ENCODE measurements at places on chromosomes 3 and 15.
A peak's percentile ranks its signal among the peaks of the same experiment; 100 is the strongest.

DNA sequence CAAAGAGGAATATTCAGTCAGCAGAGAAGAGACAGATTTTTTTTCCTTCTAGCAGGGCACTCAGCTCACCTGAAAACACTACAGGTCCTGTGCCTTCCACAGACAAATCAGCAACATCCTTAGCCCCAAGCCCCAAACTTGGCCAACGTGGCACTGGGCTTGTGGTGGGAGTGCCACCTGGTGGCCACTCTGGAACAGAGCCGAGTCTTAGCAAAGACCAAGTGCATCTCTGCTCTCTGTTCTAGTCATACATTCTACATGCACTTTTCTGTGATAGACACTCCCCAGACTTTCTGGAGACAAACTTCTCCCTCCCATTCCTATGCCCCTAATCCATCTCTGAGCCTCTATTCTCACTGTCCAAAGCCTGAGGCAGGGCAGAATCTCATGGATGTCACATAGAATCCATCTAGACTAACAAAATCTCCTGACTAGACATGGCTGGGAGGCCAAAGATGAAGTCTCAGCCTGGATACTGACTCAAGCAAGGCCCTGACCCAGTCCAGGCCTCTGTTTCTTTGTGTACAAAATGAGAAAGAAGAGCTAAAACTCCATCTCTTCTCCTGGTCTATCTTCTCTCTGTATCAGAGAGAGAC is 5.1 kb upstream of the SEMA7A start:
- peak; percentile 14 for DNase-seq

DNA sequence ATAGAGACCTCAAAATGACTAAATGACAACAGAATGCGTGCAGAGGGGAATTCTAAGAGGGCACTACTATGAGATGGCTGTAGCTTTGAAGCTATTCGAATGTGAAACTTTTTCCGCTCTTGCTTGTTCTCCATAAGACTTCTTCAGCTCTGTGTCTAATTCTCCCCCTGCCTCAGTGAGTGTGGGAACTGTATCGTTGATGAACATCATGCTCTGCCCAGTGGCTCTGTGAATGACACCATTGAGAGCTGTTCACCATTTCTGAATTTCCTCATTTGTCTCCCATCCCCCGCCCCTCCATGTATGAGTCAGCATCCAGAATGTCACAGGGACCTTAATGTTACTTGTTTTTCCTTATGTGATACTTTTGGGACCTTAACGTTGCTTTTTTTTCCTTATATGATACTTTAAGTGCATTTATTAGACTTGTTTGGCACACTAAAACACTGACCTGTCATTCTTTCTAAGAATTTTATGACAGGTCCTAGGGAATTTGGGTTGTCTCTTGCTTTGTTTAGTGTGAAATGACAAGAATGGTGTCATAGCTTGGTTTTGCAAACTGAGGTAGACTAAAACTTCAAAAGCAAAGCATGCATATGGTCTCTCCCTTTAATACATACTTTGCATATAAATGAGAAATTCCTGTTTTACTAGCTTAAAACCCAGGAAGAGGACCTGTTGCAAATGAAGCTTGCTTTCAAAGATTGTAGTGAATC is 99.6 kb downstream of the FNDC3B start:
- DNase-seq = peak; percentile 14

- no peak for DNase-seq
These were observed 49.5 kb downstream of the CYP11A1 start for GRCh38 chr15:74317820-74318375.

- DNase-seq = no peak
These were observed 725 bp upstream of the SCAMP2 start for GRCh38 chr15:74873756-74874424.

- no peak for DNase-seq
These were observed 15.9 kb downstream of the IVD start for GRCh38 chr15:40421246-40422157.

DNA sequence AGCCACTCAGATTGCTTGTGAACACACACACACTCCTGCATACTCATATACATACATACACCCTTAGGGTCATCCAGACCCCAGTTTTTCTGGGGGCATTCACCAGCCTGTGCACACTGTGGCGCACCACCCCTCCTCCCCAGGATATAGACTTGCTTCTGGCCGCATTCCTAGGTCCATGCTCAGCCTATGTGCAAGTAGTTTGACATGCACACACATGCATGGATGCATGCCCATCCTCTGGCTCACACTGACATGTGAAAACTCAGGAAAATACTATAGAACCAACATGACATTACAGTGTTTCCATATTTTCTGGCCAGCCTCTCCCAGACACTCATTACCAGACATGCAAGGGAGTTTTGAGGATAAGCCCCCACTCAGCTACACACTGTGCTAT is 79.3 kb upstream of the POLG start:
- no peak for DNase-seq

DNA sequence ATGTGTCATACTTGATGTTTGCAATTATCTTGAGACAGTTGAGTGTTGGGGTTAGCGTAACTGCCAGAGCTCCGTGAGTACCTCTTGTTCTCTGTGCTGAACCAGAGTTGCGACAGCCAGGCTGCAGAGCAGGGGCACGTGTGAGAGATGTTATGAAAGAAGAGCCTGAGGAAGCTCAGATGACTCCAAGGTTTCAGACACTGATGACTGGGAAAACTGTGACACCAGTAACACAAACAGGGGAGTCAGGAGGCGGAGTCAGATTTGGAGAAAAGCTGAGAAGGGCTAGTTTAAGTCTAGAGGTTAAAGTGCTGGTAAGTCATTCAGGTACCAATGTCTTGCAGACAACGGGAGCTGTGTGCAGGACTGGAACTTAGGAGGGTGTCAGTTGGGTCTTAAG is 45.0 kb downstream of the BLM start:
- no peak for DNase-seq

DNA sequence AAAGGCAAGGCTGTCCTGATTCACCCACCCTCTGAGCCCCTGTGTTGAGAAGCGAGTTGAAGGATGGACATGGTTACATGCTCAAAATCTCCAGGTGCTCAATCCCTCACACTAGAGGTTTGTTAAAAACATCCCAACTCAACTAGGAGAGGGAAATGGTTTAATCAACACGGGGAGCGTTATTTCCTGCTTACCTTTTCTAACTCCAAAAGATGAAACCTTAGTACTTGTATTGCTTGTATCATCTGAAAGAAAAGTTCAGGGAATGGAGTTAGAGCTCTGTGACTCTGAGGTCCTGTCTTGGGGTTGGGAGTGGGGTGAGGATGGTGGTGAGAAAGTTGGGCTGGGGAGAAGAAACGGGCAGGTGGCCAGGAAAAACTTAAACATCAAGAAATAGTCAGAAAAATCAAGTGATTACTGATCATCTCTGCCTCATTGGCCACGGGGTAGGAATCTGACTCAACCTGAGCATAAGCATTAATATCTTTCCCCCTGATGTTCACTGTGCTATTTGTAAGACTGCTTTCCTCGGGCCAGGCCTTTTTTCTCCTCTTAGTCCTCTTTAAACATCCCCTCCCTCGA is 5.9 kb downstream of the MEIS2 start:
- DNase-seq = no peak

GRCh38 chr15:56471440-56472069 is 6.6 kb upstream of the MNS1 start:
- DNase-seq = no peak

- DNase-seq = no peak
These were observed 1.4 kb downstream of the FYTTD1 start for GRCh38 chr3:197750858-197751737.

DNA sequence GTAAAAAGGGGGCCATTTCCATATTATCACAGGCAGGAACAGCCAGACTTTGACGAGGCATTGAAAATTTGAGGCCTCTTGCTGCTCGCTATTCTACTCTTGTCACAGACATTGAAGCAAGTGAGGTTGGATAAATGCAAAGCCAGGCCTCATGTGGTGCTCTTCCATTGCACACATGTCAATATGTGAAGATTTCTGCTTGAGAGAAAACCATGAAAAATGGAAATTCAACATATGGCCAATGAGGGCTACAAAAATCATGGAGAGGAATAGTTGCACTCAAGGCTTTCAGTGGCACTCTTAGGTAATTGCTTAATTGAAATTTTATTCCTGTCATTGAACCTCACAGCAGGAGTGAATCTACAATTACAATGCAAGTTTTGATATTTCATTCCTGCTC is 185.6 kb upstream of the MBNL1 start:
- no peak for DNase-seq

DNA sequence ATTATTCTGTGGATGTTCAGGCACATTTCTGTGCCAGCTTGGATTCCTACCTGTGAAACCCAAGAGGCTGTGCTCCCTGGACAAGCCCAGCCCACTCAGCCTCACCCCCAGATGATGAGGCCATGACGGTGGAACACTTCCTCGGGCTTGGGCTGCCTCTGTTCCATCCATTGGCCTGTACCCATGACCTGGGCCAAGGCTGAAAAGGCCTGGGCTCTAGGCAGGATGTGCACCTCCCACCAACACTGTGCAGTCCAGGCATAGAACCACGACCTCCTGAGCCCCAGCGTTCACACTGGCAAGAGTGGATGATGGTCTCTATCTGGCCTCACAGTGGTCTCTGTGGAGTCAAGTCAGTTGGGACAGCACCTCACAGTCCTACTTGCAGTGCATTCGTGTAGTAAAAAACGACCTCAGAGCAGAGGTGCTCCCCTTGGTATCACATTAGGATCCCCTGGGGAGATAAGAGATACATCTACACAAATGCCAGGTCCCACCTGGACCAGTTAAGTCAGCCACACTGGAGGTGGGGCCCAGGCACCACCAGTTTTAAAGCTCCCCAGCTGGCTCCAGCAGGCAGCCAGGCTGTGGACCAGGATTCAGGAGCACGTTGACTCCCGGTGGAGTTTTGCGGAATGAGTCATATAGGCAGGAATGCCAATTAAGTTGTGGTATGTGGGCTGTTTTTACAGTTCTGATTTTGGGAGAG is 39.0 kb upstream of the IGF1R start:
- DNase-seq = no peak

- DNase-seq = no peak
These were observed 113.0 kb downstream of the TMEM266 start for GRCh38 chr15:76172782-76173181.

DNA sequence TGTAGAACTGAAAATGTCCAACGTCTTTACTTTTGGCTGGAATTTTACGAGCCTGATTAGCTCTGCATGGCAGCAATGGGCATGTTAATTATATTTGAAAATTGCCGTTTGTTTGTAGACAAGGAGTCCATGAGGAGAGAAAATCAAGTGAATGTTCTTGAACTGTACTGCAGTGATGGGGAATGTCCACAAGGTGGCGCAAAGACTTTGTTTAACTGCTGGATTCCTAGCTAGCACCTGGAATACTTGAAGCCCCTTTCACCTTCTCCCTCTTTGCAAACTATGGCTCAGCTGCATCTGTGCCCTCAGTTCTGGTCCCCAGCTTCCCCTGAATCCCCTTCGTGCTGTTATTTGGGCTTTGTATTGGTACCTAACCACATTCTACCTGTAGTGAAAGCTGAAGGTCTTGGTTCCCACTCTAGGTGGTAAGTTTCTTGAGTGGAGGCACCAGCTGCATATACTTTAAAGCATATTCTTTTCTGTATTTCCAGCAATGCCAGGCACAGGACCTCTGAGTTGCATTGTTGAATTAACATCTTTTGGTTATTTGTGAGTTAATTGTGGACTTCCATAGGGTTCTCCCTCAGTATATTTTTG is 25.3 kb downstream of the EXOG start:
- peak; percentile 2 for DNase-seq

- no peak for DNase-seq
These were observed 89.4 kb upstream of the HES1 start for GRCh38 chr3:194046531-194046930.

DNA sequence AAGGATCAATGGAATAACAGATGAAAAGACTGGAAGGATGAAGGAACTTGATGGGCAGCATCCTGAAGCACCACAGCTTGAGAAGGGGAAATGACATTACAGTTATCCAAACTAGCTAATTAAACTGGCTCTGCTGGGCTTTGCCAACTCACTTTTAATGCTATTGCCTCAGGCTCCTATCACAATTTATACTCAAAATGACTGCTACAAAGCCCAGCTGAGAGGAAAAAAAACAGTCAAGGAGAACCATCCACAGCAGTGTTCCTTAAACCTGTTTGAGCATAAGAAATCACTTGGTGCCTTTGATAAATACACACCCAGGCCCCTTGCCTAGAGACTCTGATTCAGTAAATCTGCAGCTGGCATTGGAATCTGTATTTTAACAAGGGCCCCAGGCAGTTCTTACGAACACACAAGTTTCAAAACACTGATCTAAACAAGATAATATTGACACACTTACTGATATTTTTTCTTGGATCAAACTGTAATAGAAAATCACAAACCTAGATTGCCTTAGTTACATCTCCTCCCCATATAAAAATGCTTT is 85.8 kb downstream of the MB21D2 start:
- no peak for DNase-seq

- no peak for DNase-seq
These were observed 30.5 kb downstream of the DUT start for GRCh38 chr15:48361685-48362084.

- no peak for DNase-seq
These were observed 4.8 kb downstream of the IDH2 start for GRCh38 chr15:90097475-90097874.

DNA sequence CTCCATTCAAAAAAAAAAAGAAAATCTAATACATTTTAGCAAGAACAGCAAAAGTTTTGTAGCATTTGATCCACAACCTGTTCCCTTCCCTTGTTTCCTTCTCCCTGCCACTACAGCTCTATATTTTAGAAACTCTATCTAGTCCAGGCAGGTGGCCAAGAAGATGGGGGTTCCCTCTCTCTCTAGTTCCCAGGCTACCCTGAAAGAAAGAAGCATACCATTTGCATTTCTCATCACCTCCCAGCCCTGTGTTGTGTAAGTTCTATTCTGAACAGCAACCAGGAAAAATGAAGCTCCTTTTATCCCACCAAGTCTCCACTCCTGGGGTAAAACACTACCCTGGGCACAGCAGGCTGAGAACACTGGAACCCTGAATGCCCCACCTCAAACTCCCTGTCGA is 100.0 kb downstream of the PCCB start:
- DNase-seq = no peak

GRCh38 chr3:13901935-13902584 is 22.2 kb upstream of the WNT7A start:
- no peak for DNase-seq

- no peak for DNase-seq
These were observed 754.6 kb downstream of the AGBL1 start for GRCh38 chr15:86834115-86834863.

DNA sequence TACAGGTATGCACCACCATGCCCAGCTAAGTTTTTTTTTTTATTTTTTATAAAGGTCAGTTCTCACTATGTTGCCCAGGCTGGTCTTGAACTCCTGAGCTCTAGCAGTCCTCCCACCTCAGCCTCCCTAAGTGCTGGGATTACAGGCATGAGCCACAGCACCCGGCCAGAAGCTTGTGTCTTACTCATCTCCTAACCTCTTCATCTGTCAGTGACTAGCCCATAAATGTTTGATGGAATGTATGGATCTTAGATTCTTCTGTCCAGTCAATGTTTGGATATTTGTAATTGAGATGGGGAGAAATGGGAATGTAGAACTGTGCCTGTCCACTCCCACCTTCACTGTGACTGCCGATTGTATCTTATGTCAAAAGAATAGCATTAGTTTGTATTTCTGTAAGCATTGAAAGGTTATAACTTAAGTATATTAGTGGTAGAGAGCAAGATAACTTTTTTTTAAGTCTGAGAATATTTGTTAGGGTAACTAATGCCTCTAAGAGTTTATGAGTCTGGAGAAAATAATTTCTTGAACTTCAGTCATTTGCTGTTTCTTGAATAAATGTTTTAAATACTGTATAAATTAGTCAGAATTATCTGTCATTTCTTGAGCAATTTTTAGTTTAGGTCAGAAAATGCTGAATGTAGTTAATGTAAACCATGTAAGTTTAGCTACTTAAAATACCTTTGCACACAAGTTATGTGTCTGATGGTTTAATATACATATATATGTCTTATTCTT is 215.3 kb upstream of the CGNL1 start:
- DNase-seq = no peak

GRCh38 chr15:81297147-81297572 is 26.8 kb downstream of the STARD5 start:
- no peak for DNase-seq
